ENCODE measurements at places on chromosomes 3 and 15.

- no peak for DNase-seq
Measured at GRCh38 chr3:40160933-40161332, 148.6 kb upstream of the EIF1B start.

- no peak for DNase-seq
Measured at GRCh38 chr15:52483707-52484106, 45.0 kb downstream of the MYO5A start.

GRCh38 chr15:65310431-65311137, 6.1 kb downstream of the RNU5B-1 start:
- DNase-seq: no peak

GRCh38 chr3:100999160-100999559, 5.9 kb upstream of the ABI3BP start:
- DNase-seq: no peak

GRCh38 chr15:74144153-74144775, 13.9 kb downstream of the ISLR2 start:
- no peak for DNase-seq

DNA sequence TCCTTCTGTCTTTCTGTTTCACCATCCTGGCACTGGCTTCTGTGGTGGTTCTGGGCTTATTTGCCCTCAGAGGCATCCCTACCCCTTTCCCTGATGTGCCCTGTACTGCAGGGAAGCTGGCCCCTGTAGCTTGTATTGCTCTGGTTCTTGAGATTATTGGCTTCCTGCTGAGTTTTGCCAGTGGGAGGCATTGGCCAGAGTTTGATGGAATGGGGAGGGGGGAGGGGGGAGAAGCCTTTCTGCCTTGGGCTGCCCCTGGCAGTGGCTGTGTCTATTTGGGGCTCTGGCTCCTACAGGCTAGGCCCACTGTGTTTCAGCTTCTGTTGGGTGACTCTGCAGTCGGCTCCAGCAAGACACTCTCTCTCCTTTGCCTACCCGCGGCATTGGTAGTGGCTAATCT, 41.6 kb upstream of the SEMA6D start:
- DNase-seq: no peak

DNA sequence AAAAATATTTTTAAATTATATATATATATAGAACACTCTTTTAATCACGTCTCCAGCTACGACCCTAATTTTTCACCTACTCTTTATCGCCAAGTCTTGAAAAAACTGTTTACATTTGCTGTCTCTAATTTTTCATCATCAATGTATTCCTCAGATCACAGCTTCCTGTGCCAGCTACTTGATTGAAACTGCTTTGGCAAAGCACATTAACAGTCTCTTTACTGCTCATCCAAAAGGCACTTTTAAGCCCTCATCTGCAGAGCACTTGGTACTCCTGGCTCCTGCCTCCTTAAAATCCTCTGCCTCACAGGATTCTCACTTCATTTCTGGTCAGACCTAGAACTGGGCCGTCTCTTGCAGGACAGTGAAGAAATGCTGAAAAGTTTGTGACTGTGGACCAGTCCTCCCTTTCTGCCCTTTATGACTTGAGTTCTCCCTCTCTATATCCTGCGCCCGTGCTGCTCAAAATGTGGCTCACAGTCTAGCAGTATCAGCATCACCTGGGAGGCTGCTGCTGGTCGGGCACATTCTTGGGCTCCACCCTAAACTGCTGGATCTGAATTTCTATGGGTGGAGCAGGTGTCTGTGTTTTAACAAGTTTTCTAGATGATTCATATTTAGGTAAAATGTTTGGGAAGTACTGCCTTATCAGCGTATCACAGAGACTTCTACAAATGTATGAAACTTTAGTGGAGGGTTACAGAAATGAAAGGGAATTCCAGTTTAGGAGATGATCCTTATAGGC, 196.8 kb downstream of the ADAMTSL3 start:
- no peak for DNase-seq

GRCh38 chr15:39409876-39410530, 170.9 kb upstream of the THBS1 start:
- DNase-seq: no peak

DNA sequence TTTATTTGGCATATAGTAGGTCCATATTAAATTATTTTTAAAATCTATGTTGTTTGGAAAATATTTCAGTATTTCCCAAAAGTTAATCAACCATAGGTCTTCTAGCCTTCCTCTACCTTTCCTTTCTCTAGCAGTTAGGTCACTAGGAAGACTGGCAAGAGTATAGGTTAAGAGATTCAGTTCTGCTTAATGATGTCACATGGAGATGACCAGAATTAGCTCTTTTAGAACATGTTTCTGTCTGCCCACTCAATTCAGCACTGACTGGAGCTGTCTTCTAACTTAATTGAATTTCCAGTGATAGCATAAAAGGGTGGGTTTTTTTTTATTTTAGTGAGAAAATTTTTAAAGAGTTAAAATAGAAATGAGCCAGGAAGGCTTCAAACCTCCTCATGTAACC, 23.8 kb upstream of the ZBED2 start:
- DNase-seq: no peak

- no peak for DNase-seq
Measured at GRCh38 chr3:43874290-43874689, 183.6 kb downstream of the ABHD5 start.

GRCh38 chr3:157067114-157067513, 92.8 kb downstream of the CCNL1 start:
- DNase-seq: peak; percentile 19

GRCh38 chr3:30766522-30766921, 127.9 kb downstream of the GADL1 start:
- no peak for DNase-seq

DNA sequence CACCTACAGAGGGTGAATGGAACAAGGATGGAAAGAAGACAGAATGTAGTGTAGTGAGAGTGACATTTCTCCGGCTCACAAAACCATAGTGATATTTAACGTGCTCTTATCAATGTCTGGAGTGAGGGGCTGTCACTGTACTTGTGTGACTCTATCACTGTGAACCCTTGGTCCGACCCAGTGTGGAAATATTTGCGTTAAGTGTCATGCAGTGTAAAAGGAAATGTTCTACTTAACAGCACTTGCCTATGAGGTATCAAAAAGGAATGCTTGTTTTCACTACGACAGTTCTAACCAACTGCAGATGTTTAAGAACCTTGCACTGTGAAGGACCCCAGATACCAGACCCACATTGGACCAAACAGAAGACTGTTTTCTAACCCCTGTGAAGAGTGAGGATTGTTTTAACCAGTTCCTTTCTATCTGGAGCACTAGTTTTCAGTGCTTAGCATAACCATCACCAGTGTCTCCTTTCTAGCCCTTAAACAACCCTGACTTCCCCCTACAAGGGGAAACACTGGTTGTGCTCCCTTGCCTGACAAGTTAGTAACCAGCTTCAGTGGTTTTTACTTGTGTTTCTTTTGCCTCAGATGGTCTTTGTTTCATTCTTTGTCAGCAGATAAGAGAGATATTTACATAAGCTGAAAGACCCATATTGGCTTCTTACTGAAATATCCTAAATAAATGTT, 144.7 kb upstream of the ABHD17C start:
- no peak for DNase-seq

GRCh38 chr3:115330430-115330829, 183.3 kb upstream of the ZBTB20 start:
- no peak for DNase-seq

DNA sequence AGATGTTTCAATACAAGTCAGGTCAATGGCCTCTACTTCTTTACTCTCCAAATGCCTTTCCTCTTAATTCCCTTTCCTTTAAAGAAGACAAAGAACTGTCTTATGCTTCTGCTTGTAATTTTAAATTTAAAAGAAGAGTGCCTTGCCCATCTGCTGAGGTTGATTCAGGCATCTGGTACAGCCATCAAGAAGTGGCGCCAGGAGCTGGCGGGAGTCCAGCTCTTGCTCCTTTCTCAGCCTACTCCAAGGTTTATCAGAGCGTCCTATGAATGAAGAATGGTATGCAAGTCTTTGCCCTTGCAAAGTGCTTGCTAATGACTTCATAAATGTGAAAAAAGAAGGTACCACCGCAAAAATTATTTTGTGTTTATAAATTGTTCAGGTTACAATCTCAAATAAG, 294.6 kb upstream of the TGFBR2 start:
- DNase-seq: no peak

DNA sequence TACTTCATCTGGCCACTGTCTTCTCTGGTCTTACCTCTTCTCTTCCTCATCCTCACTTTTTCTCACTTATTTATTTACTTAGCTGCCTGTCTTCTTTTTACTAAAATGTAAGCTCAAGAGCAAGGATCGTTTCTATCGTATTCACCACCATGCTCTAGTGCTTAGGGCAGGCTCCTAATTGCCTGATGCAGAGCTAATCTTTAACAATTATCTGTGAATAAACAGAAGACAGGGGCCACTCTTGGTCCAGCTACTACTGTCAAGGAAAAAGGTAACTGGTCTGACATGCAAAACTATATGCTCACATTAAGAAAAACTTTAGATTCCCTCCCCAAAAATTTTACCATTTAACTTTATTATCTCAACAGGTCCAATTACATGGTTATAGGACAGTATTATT, 17.5 kb downstream of the PIK3R4 start:
- no peak for DNase-seq

DNA sequence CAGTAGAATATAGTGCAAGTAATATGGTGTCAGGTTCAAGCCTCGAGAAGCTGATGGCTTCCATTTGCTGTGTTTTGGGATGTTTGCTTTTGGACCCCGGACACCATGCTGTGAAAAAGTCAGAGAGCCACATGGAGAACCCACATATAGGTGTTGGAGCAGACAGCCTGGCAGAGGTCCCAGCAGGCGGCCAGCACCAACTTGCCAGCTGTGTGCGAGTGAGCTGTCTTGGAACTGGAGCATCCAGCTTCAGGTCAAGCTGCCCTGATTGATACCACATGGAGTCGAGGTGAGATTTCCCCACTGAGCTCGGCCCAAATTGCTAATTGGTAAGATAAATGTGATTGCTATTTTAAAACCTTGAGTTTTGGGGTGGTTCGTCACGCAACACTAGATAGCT, 185.7 kb upstream of the TBL1XR1 start:
- no peak for DNase-seq

GRCh38 chr3:19543212-19543841, 390.7 kb downstream of the EFHB start:
- DNase-seq: no peak

- no peak for DNase-seq
Measured at GRCh38 chr3:80542456-80542855, 774.7 kb upstream of the ROBO1 start.

- no peak for DNase-seq
Measured at GRCh38 chr15:94968133-94968532, 736.8 kb downstream of the MCTP2 start.
